Fibroblast of mammary gland (primary cell): ENCODE measurements at places on chromosomes 2 and 18.

- DNase-seq = no peak
Measured at GRCh38 chr2:133642791-133643191, 74.5 kb upstream of the NCKAP5 start.

DNA sequence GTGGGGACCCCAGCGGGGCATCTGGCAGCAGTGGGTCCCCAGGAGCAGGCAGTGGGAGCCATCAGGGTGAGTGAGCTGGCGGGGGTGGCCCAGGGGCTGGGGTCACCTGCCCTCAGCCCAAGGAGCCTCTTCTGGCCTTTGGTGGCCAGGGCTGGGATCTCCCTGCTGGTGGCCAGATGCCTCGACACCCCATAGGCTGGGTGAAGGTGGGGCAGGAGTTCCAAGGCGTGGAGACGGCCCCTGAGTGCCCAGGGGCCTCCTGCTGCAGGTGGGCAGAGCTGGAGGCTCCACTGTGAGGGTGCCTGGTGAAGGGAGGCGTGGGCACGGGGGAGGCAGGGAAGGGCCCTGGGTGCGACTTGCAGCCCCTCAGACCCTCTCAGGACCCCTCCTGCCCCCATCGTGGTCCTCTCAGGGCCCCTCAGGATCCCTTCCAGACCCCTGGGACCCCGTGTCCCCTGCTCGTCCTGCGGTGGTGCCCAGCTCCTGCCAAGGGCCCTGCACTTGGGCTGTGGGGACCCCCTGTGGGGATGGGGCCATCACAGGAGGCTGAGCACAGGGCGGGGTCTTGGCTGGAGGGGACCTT, 5.0 kb upstream of the GPR35 start:
- DNase-seq = no peak

DNA sequence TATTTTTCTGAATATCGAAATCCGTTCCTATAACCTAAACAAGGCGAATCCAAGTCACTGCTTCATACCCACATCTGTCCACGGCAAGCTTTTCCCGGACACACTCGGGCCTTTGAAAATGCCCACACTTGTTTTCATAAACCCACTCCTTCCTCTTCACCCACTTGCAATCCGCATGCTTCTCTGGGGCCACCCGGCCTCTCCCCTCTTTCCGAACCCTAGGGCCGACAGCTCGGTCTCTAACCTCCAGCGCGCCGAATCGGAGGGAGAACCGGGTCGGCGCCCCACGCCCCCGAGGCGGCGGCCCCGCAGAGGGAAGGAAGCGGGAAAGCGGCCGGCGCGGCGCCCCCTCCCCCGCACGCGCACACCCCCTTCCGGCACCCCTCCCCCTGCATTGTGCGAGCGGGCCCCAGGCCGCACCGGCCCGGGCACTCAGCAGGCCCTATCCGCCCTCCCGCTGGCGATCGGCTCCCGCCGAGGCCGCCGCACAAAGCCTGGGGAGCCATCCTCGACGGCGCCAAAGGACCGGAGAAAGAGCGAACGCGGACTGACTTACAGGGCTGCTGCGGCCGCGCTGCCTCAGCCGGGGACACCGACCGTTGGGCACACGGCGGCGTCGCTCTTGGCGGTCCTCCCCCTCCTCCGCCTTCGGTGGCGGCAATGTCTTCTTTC, 467 bp downstream of the PUM2 start:
- DNase-seq = no peak

DNA sequence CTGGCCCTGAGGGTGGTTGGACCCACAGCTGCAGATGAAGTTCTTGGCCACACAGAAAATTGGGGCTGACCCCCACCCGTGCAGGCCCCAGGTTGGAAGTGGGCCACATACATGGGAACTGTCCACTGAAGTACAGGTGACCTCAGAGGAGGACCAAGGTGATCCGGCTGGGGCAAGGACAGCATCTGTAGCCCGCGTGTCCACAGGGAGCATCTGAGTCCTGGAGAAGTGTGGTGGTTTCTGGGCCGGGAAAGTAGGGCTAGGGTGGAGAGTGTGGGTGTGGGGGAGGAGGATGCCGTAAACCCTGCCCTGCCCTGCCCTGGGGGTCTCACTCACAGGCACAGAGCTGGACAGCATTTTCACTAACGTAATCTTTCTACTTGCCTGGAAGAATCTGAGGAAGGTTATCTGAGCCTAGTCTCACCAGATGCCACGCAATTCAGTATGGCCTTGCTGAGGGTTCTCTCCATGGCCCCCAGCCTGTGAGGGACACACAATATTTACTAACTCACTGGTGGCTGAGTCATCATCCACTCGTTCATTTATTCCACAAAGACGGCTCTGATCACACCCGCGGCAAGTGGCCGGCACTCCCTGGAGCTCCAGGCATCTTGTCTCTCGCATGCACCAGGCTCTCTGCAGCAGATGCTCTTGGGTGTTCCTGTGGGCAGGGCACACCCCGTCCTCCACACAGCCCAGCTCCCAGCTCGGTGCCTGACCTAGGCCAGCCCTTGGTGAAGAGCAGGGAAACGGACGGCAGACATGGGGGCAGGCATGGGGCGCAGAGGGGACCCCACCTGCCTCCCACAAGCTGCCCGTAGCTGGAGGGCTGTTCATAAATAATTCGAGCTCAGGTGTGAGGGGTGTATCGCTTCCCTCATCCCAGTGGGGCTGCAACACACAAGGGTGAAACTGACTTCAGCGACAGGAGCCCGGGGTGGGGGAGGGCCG, 51.2 kb downstream of the INHBB start:
- DNase-seq = no peak

- DNase-seq = no peak
Measured at GRCh38 chr2:240987588-240987987, 10.8 kb upstream of the SNED1 start.

DNA sequence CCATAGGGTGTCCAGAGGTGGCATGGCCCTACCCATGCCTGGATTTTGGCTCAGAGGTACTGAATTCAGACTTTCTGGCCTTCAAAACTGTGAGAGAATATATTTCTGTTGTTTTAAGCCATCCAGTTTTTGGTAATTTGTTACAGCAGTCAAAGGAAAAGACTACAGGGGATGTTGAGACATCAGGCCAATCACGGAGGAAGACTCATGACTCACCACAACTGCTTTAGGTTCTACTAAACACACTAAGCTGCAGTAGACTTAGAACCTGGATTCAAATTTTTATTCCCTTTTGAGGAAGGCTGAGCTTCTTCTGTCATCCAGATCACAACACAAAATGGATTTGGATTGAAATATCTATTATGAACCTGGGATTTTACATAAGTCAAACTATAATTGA, 12.0 kb upstream of the C2orf66 start:
- peak; percentile 74 for DNase-seq

GRCh38 chr2:241132538-241133435, 16.5 kb downstream of the PASK start:
- no peak for DNase-seq

GRCh38 chr2:187774551-187775071, 220.4 kb upstream of the TFPI start:
- DNase-seq = peak; percentile 63

GRCh38 chr2:200348897-200349563, 42.5 kb downstream of the SPATS2L start:
- no peak for DNase-seq

GRCh38 chr2:96868555-96869280, 1.2 kb downstream of the SEMA4C start:
- DNase-seq = peak; percentile 86
